ENCODE measurements at places on chromosomes 5 and 9.

- no peak for DNase-seq
Measured at GRCh38 chr9:123960366-123960765, 30.4 kb upstream of the DENND1A start.

DNA sequence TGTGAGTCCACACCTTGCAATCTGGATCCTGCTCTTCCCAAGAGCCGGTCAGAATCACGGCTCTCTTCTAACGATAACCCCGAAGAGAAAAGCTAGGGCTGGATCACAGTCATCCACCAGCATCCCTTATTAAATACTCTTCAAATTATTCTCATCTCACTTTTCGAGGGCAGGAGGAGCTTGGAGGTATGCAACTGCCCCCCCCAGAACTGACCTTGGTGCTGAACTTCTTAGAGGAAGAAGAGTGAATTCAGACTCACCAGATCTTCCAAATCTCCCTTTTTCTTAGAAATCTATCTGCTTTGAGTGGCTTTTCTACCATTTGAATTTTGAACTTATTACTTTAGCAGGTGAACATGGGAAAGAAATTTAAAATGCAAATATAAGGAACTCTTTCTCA is 75.7 kb downstream of the MED10 start:
- no peak for DNase-seq

GRCh38 chr9:89749500-89750116 is 144.8 kb downstream of the GADD45G start:
- no peak for DNase-seq

GRCh38 chr5:88740604-88741185 is 142.3 kb downstream of the MEF2C start:
- no peak for DNase-seq

- DNase-seq: no peak
Measured at GRCh38 chr5:136066661-136067271, 38.0 kb downstream of the TGFBI start.
